ENCODE measurements at places on chromosomes 1 and 21. TPM values are rescaled to one million over a fixed set of nuclear protein-coding genes. Genes with fewer than 3 reads are reported as not detected.

FMOD gene
- 0.18 TPM for total RNA-seq

SAMD11 gene
- 5.9 TPM for total RNA-seq

GRCh38 chr1:196873385-196873784 is 14.5 kb upstream of the CFHR4 start:
- H3K4me1 ChIP-seq: no peaks in the 10 kb centered on the region
- no peak overlapping the region for H3K27ac ChIP-seq
- DNase-seq: no peak

DNA sequence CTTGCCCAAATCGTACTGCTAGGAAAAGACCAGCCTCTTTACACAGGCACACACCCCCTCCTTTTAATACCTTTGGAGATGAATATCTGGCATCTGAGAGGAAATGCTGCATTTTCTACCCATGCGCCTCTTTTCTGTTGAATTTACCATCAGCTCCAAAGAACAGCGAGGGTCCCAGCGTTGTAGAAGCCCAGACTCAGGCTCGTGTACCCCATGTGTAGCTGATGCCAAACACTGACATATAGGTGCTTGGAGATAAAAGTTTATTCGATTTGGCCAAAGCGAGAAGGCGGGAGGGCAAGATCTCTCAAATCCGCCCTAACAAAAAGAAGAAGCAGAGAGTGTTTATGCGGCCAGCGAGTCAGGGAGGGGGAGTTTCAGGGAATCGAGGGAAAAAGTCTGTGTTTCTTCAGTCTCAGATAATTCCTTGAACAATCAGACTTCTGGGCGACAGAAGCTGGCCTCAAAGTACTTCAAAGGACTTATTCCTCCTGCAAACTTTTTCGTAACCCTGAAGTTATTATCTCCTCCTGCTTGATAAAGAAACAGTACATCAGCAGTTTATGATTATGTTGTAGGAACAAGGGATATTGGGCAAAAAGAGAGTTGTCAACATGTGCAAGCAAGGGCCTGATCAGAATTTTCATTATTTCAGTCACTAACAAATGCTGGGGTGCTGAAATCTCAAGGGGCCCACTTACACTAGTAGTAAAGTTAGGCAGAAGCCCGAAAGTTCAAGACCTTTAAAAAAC is 642 bp upstream of the CREG1 start:
- no peak overlapping the region for H3K27ac ChIP-seq
- H3K4me1 ChIP-seq: 0 out of 2 replicates have a peak, but pooled peaks cover 2% of the 10 kb centered on the region
- H3K36me3 ChIP-seq: no peaks in the 10 kb centered on the region
- peak overlapping the region; percentile 32 for H3K4me3 ChIP-seq
- no peak for DNase-seq

GRCh38 chr1:13699936-13700520 is at the start of gene PRDM2:
Gene PRDM2 (plus strand): TSS chr1:13700188. CDS start chr1:13715606, 15,418 bp downstream.
- H3K4me1 ChIP-seq: peaks cover 4% of the 10 kb centered on the region
- peak within 1 kb of the TSS; percentile 75 for H3K27ac ChIP-seq
- H3K36me3 ChIP-seq: no peaks in the 10 kb centered on the region
- no peaks in the 10 kb centered on the region for H3K27me3 ChIP-seq

DNA sequence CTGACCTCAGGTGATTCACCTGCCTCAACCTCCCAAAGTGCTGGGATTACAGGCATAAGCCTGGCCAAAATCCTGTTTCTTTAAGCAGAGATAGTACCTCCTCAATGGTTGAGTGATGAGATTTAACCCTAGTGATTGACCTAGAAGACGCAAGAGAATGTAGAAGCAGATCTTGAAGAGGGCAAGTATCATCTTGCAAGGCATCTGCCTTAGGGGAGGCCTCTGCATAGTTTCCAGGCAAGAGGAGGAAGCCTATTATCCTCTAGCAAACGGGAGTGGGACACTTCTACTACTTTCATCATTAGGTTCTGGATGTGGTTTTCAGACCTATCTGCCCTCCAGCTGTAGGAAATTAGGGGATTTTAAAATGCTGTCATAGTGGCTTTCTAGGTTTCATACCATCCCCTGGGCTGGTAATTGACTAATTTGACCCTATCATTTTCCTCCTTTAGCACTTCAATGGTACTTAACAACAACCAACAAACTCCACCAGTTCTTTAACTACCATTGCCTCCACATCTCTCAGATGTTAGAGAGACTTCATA is 10.0 kb upstream of the TRIM62 start:
- no peaks in the 10 kb centered on the region for H3K36me3 ChIP-seq
- peaks cover 5% of the 10 kb centered on the region for H3K4me1 ChIP-seq
- H3K4me3 ChIP-seq: no peak overlapping the region
- peaks cover 3% of the 10 kb centered on the region for H3K27me3 ChIP-seq

DNA sequence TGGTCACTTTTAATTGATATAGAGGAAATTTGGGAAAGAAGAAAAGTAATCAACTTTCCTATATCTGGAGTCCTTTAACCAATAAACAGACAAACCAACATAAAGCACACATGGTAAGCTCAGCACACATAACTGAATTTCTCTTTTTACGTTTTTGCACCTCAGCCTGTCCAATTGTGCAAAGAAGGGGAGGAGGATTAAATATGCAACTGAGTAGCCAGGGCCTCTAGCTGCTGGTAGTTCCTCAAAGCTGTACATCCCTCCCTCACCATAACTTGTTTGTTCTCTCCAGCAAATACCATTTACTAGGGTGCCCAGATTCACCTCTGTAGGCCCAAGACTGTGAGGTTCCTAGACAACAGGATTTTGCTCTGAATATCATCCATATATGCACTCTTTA is 25.4 kb downstream of the ST6GALNAC5 start:
- H3K4me1 ChIP-seq: no peaks in the 10 kb centered on the region
- H3K27ac ChIP-seq: no peak overlapping the region
- no peak for DNase-seq
- H3K27me3 ChIP-seq: no peaks in the 10 kb centered on the region
- no peaks in the 10 kb centered on the region for H3K36me3 ChIP-seq
- H3K4me3 ChIP-seq: no peak overlapping the region

- no peaks in the 10 kb centered on the region for H3K27me3 ChIP-seq
- no peak for DNase-seq
- no peak overlapping the region for H3K4me3 ChIP-seq
- peaks cover 5% of the 10 kb centered on the region for H3K4me1 ChIP-seq
Observed at GRCh38 chr1:98047171-98047570, 126.3 kb upstream of the DPYD start.

DNA sequence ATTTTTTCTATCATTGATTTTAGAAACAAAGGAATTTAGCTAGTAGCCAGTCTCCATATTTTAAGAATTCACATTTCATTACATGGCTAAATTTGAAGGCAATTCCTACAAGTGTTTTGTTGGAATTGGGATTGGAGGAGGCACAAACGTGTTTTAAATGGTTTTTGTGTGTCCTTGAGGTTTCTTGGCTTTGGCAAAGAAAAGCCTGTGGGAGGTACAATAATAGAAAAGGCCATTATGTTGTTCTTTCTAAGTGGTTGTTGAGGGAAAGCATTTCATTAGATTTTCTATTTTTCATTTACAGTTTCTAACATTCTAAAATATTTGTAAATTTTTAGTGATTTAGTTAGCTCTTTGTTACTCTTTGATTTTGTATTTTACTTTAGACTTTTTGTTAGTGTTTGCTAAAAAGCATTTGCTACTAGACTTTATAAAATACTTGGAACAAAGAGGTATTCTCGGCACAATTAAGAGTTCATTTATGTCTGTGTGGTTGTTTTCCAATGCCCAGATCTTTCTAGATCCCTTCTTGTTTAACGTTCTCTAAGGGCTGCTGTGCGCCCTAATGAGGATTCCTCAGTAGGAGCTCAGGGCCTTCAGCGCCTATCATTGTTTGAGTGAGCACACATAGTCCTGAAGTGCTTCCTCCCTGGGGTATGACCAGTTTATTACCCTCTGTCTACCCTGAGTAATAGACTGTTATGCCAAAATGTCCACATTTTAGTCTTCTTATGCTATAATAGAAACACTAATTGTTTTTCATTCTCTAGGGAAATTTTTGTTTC is 70.0 kb upstream of the KIAA1614 start:
- H3K27me3 ChIP-seq: no peaks in the 10 kb centered on the region
- H3K4me1 ChIP-seq: peaks cover 3% of the 10 kb centered on the region
- H3K27ac ChIP-seq: no peak overlapping the region

- no peaks in the 10 kb centered on the region for H3K36me3 ChIP-seq
- no peaks in the 10 kb centered on the region for H3K4me1 ChIP-seq
- H3K27me3 ChIP-seq: no peaks in the 10 kb centered on the region
- H3K4me3 ChIP-seq: no peak overlapping the region
- DNase-seq: no peak
Observed at GRCh38 chr1:50829014-50829958, 130.8 kb downstream of the FAF1 start.

DNA sequence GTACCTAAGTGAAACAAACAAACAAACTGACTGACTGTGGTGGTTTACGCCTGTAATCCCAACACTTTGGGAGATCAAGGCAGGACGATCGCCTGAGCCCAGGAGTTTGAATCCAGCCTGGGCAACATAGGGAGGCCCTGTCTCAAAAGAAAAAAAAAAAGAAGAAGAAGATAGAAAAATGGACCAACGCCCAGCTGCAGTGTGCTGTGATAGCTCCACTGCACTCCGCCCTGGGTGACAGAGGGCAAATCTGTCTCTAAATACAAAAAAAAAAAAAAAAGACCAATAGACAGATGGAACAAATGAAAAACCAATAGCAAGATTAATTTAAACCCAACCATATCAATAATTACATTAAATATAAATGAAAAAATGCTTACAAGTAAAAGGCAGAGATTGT is 13.9 kb downstream of the AKR7A3 start:
- H3K4me1 ChIP-seq: no peaks in the 10 kb centered on the region
- no peak overlapping the region for H3K27ac ChIP-seq
- H3K27me3 ChIP-seq: no peaks in the 10 kb centered on the region
- H3K36me3 ChIP-seq: no peaks in the 10 kb centered on the region
- no peak for DNase-seq
- H3K4me3 ChIP-seq: no peak overlapping the region

DNA sequence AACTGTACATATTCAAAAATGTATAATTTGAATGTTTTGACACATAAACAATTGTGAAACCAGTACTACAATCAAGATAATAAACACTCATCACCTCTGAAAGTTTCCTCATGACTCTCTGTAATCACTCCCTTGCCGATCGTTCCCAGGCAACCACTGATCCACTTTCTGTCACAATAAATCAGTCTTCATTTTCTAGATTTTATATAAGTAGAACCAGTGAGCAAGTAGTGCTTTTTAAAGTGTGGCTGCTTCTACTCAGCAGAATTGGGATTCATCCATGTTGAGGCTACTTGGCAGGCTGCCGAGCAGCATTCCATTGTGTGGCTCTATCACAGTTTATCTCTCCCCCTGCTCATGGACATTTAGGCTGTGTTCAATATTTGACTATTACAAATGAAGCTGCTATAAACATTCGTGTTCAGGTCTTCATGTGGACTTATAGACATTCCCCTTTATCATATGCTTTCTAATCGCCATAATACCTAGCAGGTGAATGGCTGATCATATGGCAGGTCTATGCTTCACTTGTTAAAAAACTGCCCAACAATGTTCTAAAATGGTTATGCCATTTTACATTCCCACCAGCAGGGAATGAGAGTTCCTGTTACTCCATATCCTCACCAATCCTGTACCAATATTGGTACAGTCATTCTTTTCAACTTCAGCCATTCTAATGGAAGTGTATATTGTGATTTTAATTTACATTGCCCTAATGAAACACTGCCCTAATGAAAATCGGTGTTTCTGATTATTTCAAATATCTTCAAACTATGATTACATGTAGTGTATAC is 20.5 kb downstream of the TEX38 start:
- H3K27me3 ChIP-seq: no peaks in the 10 kb centered on the region
- H3K27ac ChIP-seq: no peak overlapping the region
- peak; percentile 38 for DNase-seq
- 0 out of 2 replicates have a peak, but pooled peaks cover 4% of the 10 kb centered on the region for H3K4me1 ChIP-seq
- peaks cover 42% of the 10 kb centered on the region for H3K36me3 ChIP-seq
- H3K4me3 ChIP-seq: no peak overlapping the region

DNA sequence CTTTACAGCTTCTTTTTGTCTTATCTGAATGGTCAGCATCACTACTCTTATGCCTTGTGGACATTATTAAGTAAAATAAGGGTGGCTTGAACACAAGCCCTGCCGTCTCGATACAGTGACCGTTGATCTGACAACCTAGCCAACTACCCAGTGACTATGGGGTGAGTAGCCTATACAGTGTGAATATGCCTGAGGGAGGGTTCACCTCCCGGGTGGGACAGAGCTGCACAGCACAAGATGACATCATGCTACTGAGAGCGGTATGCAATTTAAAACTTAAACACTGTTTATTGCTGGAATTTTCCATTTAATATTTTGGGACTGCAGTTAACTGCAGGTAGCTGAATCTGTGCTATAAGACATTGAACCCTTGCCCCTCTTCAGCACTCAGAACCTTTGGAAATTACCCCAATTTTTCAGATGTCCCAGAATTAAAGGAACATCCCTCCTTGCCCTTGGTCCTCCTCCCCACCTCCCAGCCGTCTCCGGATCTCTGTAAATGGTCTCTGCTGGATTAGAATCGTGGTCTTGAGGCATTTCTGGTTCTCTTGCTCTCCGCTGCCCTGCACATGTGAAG is 618.5 kb downstream of the PTPRU start:
- H3K4me1 ChIP-seq: no peaks in the 10 kb centered on the region
- H3K36me3 ChIP-seq: no peaks in the 10 kb centered on the region
- no peak for DNase-seq
- peaks cover 3% of the 10 kb centered on the region for H3K27me3 ChIP-seq

- H3K4me1 ChIP-seq: peaks cover 14% of the 10 kb centered on the region
- H3K27me3 ChIP-seq: no peaks in the 10 kb centered on the region
- H3K36me3 ChIP-seq: no peaks in the 10 kb centered on the region
- H3K4me3 ChIP-seq: no peak overlapping the region
- no peak for DNase-seq
Observed at GRCh38 chr1:93750955-93751354, 69.3 kb upstream of the BCAR3 start.

DNA sequence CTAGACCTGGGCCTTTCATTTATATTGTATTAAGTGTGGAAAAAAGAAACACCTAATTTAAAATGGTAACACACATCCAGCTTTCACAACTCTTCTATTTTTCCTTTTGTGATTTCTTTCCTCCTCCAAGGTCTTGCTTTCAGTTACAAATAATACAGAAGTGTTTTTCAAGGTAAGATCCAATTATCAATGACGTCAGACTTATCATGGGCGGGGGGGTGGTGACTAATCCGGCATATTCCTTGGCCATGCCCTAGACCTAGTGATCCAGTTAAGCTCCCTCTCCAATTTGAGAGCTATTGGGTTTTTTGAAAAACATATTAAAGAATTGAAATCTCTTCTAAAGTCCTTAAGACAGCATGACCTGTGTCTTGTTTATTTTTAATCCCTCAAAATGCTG is 669.9 kb upstream of the NR5A2 start:
- no peak for DNase-seq
- H3K4me1 ChIP-seq: no peaks in the 10 kb centered on the region
- no peaks in the 10 kb centered on the region for H3K27me3 ChIP-seq
- H3K4me3 ChIP-seq: no peak overlapping the region
- H3K27ac ChIP-seq: no peak overlapping the region
